Right kidney (tissue), 9 donors: ENCODE measurements at places on chromosomes 3 and 15.
A peak's percentile ranks its signal among the peaks of the same experiment; 100 is the strongest.

GRCh38 chr15:44656298-44656697 is 7.2 kb downstream of the SPG11 start:
- DNase-seq = no peak

DNA sequence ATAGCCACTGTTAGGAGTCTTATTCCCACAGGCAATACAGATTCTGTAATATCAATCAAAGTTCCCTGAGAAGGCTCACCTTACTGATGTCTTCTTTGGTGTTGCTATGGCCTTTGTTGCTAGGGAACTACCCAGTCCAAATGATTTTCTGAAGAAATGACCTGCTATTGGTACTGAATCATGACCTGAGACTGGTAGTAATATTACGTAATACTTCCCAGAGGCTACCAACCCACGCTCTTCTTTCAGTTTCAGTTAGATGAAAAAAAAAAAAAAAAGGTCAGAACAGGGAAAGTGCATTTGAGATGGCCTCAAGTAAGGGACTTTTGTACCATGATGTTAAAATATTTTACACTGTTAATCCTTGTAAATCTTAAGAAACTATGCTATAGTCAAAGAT is 1092.5 kb upstream of the EPHA6 start:
- no peak for DNase-seq

- no peak for DNase-seq
Measured at GRCh38 chr15:90307661-90308060, 42.2 kb downstream of the NGRN start.

- DNase-seq = no peak
Measured at GRCh38 chr15:75821786-75822345, 21.4 kb upstream of the UBE2Q2 start.

GRCh38 chr3:177451301-177451750 is 254.0 kb upstream of the TBL1XR1 start:
- peak; percentile 63 for DNase-seq

- DNase-seq = no peak
Measured at GRCh38 chr15:69159805-69160140, 662 bp upstream of the GLCE start.

- DNase-seq = no peak
Measured at GRCh38 chr15:49323207-49323606, 99.8 kb upstream of the FGF7 start.

DNA sequence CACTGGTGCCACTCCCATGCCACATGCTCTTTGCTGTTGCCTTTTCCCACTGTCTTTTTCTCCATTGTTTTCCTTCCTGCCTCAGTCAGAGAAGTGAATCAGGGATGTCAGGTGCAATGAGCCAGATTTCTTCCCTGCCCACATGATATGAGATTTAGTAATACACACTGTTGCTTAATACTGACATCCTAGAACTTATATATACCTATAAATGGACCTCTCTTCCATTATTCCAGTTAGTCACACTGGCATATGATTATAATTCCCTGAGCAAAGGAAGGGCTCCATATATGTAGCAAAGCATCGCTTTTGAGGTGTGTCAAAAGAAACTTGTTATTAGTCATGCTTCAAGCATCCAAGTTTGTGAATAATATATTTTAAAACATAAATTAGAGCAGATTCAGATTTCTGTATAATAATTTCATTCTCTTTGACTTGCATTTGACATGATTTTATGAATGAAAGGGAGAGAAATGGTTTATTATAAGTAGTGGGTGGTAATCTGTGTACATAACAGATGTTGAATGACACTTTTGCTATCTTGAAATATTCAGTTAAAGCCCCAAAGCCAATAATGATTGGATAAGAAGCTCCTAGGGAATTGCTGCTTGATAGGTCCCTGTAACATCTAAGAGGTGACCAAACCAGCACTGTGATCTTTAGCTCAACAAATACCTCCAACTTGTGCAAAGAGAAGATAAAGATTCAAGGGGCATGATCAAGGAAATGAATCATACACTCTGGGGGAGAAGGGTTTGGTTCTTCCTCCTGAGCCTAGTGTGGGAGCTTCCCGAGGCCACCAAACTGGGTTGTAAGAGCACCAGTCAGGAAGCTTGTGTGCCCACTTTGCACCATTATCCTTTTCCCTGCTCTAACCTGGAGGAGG is 48.6 kb downstream of the CHST2 start:
- no peak for DNase-seq

- no peak for DNase-seq
Measured at GRCh38 chr15:57550640-57551039, 41.1 kb upstream of the MYZAP start.

DNA sequence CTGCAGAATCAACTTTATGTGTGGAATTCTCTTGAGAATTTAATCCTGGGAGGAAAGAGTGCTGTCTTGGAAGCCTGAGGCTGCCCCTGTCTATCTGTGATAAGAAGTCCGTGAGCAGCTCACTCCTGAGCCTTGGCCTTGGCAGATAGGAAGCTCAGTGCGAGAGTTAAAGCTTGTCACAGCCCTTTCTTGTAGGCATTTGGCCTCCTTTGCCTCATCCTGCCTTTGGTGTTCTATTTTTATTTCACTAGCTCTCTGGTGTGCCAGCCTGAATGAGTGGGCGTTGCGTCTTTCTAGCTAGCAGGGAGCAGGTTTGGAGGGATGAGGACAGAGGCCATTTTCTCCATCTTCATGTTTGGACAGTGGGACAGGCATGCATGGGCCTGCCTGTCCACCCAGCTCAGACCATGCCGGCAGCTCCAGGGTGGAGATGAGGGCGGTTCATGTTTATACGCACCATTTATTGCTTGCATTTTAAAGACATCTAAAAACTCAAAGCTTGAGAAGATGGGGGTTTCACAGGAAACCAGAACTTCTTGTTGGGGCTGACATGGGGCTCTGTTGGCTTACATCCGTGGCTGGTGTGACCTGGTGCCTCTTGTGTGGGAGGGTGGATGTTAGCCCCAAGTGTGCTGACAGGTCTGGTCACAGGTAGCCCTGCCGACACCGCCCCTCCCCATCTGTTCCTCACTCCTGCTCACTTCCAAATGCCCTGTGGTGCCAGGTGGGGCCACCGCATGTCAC is 29.8 kb downstream of the IRAK2 start:
- no peak for DNase-seq

GRCh38 chr3:184188080-184188479 is 2.1 kb downstream of the ABCF3 start:
- no peak for DNase-seq
